ENCODE measurements at places on chromosomes 5 and 9. TPM values are rescaled to one million over a fixed set of nuclear protein-coding genes. Genes with fewer than 3 reads are reported as not detected.

Gene SPEF2
- total RNA-seq: 2.6 TPM

Gene TRIM52
- total RNA-seq: 6.2 TPM

Gene CFAP157
- total RNA-seq: not detected

Gene FOXD4L3
- not detected for total RNA-seq

Gene FAM78A
- 0.44 TPM for total RNA-seq

Gene FOXD4
- 0.22 TPM for total RNA-seq

Gene ZNF367
- total RNA-seq: 9.0 TPM

Gene TMEM252
- total RNA-seq: not detected

Gene LECT2
- not detected for total RNA-seq

Gene PDE8B
- total RNA-seq: under 0.01 TPM

Gene NR5A1
- not detected for total RNA-seq

Gene PDE6A
- total RNA-seq: not detected

Gene SLC23A1
- total RNA-seq: not detected

Gene PCDHA9
- under 0.01 TPM for total RNA-seq

Gene C6
- total RNA-seq: not detected

Gene FCN2
- not detected for total RNA-seq

Gene CEP72
- 1.5 TPM for total RNA-seq

Gene LRRC70
- total RNA-seq: 1.4 TPM

Gene HABP4
- 17.7 TPM for total RNA-seq

Gene FCHO2
- total RNA-seq: 7.9 TPM

Gene PCA3
- total RNA-seq: not detected

Gene SSNA1
- total RNA-seq: 75.5 TPM

Gene OTULINL
- 0.66 TPM for total RNA-seq

Gene SLC12A7
- 17.0 TPM for total RNA-seq

Gene ITGA1
- 237 TPM for total RNA-seq

Gene TMEM232
- 2.6 TPM for total RNA-seq

Gene P4HA2
- total RNA-seq: 168 TPM

Gene PHF24
- total RNA-seq: not detected

Gene TXNDC8
- not detected for total RNA-seq

Gene ZFP37
- 1.1 TPM for total RNA-seq

Gene OR1Q1
- total RNA-seq: not detected

Gene LCN9
- not detected for total RNA-seq

Gene SCGB3A2
- not detected for total RNA-seq

Gene SPATA31A7
- total RNA-seq: not detected

Gene HAVCR1
- 0.88 TPM for total RNA-seq

Gene ACTBL2
- total RNA-seq: 3.3 TPM

Gene IFNK
- total RNA-seq: not detected

Gene ARHGEF37
- 0.44 TPM for total RNA-seq

Gene DMRTA1
- total RNA-seq: 0.66 TPM

Gene GRXCR2
- not detected for total RNA-seq

Gene MARCOL
- total RNA-seq: not detected

Gene GFI1B
- total RNA-seq: not detected

Gene CSF1R
- 1.1 TPM for total RNA-seq

Gene COL15A1
- 5.4 TPM for total RNA-seq

Gene CATSPER3
- not detected for total RNA-seq

Gene PPP3R2
- not detected for total RNA-seq

Gene SLC6A18
- total RNA-seq: not detected

Gene DIRAS2
- total RNA-seq: 0.22 TPM

Gene BTNL3
- not detected for total RNA-seq

Gene FAM221B
- total RNA-seq: not detected
